ENCODE measurements at places on chromosomes 11 and 22.

- DNase-seq = no peak
Observed at GRCh38 chr11:84922836-84923235, 704.3 kb downstream of the DLG2 start.

- DNase-seq = no peak
Observed at GRCh38 chr11:31045335-31045734, 324.2 kb downstream of the DCDC1 start.

GRCh38 chr11:119258180-119258579, 52.0 kb downstream of the CBL start:
- no peak for DNase-seq

- no peak for DNase-seq
Observed at GRCh38 chr11:125426818-125427528, 69.1 kb downstream of the FEZ1 start.

DNA sequence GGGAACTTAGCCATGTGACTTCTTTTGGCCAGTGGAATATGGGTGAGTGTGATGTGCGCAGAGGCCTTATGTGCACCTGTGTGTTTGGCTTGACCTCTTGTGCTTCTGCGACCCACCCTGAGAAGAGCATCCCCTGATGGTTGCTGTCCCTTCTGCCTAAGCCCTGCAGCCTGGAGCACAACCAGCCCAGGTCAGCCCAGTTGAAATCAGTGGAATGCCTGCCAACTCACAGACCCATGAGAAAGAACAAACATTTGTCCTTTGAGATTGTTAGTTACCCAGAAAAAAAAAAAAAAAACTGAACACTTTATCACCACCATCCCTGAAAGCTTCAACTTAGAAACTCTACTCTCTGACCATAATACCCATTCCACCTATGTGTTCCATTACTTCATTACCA, 38.5 kb downstream of the PAMR1 start:
- DNase-seq = no peak

All from left renal cortex interstitium (tissue), 4 donors.